ENCODE measurements at places on chromosomes 11 and 22.

GRCh38 chr11:63023841-63024648 lies 8.4 kb upstream of the SLC22A8 start:
- peak; percentile 91 for DNase-seq

GRCh38 chr22:32808038-32808445 lies 6.5 kb downstream of the TIMP3 start:
- no peak for DNase-seq

GRCh38 chr11:132134322-132134721 lies 763.9 kb downstream of the NTM start:
- DNase-seq: no peak

DNA sequence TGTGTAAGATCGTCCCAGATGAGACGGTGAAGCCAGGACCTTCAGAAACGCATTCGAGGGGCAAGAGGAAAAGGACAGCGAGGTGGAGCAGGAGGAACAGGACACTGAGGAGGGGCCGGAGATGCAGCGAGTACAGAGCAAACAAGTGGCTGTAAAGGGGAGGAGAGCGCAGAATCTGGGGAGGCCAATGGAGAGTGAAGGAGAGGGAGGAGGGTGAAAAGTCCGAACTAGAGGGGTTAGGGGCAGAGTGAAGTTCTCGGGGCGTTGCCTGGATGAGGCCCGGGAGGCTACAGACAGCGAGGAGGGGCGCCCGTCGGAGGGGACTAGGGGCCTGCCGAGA lies 8.8 kb upstream of the PPIL2 start:
- DNase-seq: no peak

- no peak for DNase-seq
Measured at GRCh38 chr22:45358127-45358526, 48.4 kb downstream of the FAM118A start.

GRCh38 chr11:66684635-66685034 lies 6.9 kb upstream of the RBM4B start:
- no peak for DNase-seq

DNA sequence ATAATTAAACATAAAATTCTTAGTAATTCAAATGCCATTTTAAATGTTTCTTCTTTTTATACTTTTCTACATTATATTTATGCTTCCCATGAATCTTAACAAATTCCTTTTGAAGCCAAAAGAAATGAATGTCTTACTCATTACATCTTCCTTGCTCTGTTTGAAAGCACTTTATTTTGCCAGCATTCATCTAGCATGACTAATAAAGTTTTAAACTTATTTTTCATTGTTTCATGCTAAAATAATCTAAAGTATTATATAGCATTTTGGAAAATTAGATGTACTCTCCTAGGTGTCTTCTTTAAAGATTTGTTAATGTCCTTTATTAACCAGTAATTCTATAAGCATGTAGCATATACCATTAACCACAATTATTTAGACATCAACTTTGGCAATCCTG lies 9.7 kb upstream of the PIWIL4 start:
- no peak for DNase-seq

GRCh38 chr11:5280582-5281102 lies 10.9 kb upstream of the HBE1 start:
- peak; percentile 72 for DNase-seq

DNA sequence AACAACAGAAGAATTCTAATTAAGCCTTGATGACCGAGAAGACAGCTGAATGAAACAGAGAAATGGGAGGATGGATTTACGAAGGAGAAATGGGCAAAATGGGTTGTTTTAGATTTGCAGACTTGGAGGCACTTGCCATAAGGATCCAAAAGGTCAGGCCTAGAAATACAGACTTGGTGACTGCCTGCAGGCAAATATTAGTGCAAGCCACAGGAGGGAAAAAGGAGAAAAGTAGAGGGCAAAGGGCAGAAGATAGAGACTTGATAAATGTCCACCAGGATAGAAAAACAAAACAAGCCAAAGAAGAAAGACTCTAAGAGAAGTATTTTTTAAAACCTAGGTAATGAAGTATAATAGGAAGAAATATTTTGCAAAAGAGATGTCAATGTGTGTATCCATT lies 13.1 kb downstream of the CCDC34 start:
- DNase-seq: no peak

DNA sequence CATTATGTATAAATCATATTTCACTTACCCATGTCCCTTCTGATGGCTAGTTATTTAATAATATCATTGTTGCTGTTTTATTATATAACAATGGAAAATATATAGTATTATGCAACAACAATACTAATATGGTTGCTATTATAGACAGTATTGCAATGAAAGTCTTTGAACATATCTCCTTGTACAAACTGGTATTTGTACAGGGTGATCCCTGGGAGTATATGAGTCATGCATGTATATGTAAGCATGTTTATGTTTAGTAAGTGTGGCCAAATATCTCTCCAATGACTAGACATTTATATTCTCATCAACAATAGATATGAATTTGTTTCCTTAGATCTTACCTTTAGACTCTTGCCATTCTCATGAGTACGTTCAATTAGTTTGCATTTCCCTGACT lies 55.9 kb downstream of the KCNC1 start:
- DNase-seq: no peak

DNA sequence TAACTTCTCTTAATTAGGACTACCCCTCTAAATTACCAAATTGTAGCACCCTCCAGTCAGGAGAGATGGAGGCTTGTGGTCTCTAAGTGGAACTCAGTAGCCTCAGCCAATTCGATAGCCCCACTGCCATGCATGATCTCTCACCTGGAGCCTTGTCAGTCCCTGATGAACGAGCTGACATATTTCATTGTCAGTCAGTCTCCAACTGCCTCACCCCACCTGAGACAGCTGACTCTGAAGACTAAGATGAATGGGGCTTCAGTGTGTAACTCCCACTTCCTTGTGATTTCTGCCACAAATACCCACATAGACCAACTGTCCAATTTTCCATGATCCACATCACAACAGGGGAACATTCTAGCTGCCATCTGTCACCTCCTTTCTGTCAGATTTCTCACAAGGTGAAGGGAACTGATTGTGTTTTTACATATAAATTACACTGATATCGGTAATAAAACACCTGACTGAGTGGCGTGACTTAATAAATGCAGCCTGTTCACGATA lies 206.5 kb downstream of the FAM181B start:
- DNase-seq: no peak

- no peak for DNase-seq
Measured at GRCh38 chr11:119791701-119792151, 62.7 kb upstream of the NECTIN1 start.
